ENCODE measurements at places on chromosomes 1 and 21. TPM values are rescaled to one million over a fixed set of nuclear protein-coding genes. Genes with fewer than 3 reads are reported as not detected.
A peak's percentile ranks its signal among the peaks of the same experiment; 100 is the strongest.

GRCh38 chr1:2644591-2645101 lies 11.8 kb upstream of the MMEL1 start:
- DNase-seq: peak; percentile 11

Gene OVAAL
- not detected for total RNA-seq

Gene TTC34
- 3.6 TPM for total RNA-seq

- DNase-seq: no peak
Observed at GRCh38 chr1:206812471-206812870, 40.2 kb upstream of the IL10 start.

Gene KIAA0040
- total RNA-seq: 57.2 TPM

Gene GFI1
- 1.2 TPM for total RNA-seq

- no peak for DNase-seq
Observed at GRCh38 chr1:25989440-25990234, 8.2 kb downstream of the PAFAH2 start.

Gene S100A10
- total RNA-seq: 63.6 TPM
